ENCODE measurements at places on chromosomes 16 and 17.

DNA sequence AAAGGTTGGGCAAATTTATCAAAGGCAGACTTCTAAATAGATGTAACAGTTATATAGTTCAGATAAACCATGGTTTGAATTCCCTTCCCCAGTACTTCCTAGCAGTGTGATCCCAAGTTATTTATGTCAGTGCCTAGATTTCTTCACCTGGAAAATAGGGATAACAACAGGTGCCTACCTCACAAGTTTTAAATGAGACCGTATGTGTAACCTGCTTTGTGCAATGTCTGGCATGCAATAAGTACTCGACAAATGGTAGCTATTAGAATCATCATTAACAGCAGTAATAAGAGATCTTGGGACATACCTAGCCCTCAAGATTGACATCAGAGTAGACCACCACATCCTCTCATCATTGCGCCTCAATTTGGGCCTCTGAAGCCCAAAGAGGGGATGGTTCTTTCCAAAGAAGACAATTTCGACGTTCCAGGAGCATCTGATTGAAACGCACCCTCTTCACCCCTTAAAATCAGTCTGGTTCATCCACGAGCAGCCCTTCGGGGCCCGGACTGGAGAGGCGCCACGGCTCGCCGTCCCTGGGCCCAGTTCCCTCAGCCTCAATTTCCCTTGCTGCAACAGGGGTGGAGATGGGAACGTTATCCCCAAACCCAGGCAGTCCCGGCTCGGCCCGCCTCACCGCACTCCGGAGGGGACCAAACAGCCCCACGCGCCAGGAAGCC is 541 bp downstream of the ACACA start:
- peak; percentile 49 for DNase-seq

DNA sequence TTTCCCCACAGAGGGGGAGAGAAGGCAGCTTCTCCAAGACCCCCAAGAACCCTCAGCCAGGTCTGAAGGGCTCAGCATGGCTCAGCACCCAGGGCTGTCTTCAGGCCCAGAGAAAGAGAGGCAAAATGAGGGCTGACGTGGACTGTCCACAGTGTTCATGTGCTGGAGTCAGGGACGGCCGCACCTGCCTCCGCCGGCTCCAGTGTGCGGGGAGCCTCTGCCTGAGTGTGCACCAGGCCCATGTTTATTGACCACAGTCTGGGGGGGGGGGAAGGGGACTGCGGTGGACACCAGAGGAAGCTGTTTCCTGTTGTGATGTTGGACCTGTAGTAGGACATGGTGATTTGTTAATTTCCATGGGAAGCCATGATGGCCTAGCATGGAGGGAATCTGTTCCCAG is 6.9 kb downstream of the MRM1 start:
- DNase-seq: no peak

DNA sequence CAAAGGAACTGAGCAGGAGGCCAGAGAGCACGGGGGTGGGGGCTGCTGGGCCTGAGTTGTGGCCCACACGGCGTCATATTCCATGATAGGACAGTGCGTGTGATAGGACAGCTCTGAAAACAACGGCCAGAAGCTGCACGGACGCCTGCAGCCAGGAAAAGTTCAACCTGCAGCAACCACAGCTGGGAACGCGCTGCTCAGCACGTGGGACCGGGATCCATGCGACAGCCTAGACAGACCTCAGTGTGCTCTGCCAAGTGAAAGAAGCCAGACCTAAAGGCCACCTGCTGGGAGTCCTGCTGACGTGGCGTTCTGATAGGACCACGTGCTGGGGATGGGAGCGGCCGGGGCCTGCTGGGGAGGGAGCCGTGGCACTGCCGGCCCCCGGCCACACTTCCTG is 21.6 kb downstream of the CTU2 start:
- DNase-seq: no peak

- no peak for DNase-seq
Measured at GRCh38 chr17:79626156-79626890, 15.5 kb upstream of the RBFOX3 start.

- no peak for DNase-seq
Measured at GRCh38 chr16:54538276-54538675, 251.7 kb upstream of the IRX3 start.

DNA sequence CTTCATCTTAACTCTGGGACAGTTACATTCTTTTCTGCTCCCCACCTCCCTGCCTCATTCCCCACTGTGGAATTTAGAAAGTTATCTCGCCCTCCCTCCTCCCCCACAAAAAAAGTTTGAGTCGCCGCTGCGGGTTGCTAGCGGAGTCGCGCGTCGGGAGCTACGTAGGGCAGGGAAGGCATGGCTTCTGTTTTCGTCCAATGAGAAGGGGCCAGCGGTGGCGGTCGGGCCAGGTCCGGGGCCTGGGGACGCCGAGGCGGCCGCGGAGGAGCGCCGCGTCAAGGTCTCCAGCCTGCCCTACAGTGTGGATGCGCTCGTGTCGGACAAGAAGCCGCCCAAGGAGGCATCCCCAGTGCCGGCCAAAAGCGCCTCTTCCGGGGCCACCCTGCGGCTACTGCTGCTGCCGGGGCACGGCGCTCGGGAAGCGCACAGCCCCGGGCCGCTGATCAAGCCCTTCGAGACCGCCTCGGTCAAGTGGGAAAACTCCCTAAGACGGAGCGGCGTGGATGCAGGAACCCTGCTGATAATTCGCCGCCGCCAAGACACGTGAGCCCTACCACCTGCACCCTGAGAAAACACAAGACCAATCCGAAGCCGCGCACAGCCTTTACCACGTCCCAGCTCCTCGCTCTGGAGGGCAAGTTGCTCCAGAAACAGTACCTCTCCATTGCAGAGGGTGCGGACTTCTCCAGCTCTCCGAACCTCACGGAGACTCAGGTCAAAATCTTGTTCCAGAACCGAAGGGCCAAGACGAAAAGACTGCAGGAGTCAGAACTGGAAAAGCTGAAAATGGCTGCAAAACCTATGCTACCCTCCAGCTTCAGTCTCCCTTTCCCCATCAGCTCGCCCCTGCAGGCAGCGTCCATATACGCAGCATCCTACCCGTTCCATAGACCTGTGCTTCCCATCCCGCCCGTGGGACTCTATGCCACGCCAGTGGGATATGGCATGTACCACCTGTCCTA is 8.9 kb downstream of the OR4D1 start:
- DNase-seq: no peak

- DNase-seq: no peak
Measured at GRCh38 chr17:76901542-76902197, 33.5 kb downstream of the MGAT5B start.

- no peak for DNase-seq
Measured at GRCh38 chr16:58815181-58815888, 81.2 kb upstream of the GOT2 start.

DNA sequence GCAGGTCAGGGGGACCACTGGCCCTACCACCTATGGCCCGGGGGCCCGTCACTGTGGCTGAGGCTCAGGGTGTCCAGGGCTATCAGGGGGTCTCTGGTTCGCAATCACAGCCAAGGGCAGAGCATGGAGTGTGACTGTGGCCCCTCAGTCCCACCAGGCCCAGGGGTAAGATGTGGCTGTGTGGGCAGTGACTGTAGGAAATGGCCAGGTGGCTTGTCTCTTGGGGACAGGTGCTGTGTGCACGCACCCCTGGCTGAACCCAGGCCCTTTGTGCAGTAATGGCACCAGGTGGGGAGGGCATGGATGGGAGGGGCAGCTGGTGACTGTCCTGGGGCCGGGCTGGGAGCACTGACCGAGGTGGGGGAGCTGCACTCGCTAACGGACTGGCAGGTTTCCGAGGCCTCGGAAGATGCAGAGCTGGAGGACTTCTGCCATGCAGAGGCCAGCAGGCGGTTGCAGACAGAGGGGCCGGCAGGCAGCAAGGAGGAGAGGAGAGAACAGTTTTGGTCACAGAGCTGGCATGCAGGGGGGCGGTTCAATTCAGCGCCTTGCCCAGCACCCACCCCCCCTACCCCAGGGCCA is 18.8 kb downstream of the IL34 start:
- DNase-seq: no peak

DNA sequence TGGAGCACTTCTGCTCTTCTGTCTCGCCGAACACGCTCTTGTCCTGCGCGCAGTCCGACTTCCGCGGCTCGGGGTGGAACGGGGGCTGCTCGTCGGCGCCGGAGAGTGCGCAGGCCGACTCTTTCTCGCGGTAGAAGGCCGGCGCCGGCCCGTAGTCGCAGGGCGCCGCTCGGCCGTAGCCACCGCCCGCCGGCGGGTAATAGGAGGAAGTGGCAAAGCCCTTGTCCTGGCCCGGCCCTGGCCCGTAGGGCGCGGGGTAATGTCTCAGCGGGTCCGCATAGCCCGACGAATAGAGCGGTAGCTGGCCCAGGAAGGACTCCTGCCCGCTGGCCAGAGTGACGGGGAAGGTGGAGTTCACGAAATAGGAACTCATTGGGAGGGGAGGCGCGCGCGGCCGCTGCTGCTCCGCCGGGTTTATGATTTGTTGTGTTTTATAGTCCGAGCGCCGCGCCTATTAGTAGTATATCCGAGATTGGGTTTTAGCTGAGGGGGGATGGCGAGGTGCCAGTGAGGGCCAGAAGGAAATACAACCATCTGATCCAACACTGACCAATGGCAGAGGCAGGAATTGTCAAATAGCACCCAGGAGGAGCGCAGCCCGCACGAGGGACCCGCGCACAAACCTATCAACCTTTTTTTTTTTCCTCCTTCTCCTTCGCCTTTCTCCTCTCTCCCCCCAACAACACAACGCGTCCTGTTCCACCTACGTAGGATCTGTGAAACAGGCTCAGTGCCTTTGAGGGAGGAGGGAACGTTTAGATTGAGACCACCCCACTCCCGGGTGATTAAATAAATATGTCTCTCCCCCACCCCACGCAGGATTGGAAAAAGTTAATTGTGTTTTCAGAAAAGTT is 4.4 kb upstream of the HOXB5 start:
- DNase-seq: no peak

All from KG1 (cell line).